ENCODE measurements at places on chromosomes 4 and X.

- peak; percentile 85 for DNase-seq
Measured at GRCh38 chrX:283115-283845, 2.1 kb downstream of the PLCXD1 start.

GRCh38 chr4:85527815-85528214 is 52.9 kb downstream of the ARHGAP24 start:
- no peak for DNase-seq

DNA sequence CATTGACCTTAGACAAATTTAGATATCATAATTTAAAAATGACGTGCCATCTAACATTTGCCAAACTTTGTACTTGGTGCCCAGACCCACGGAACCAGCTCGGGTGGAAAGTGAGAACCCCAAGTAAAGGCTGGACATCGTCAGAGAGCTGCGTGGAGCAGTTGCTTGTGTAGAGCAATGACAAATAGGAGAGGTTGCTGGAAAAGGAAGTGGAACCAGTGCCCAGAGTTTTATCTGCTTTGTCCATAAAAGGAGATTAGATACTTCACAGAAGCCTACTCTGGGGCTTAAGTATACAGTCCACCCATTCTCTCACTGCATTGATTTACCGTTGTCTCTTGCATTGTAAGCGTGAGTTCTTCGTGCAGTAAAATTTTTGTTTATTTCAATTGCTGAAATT is 5.4 kb upstream of the TBC1D1 start:
- no peak for DNase-seq

GRCh38 chr4:8044699-8045098 is 105.0 kb upstream of the AFAP1 start:
- DNase-seq = no peak

DNA sequence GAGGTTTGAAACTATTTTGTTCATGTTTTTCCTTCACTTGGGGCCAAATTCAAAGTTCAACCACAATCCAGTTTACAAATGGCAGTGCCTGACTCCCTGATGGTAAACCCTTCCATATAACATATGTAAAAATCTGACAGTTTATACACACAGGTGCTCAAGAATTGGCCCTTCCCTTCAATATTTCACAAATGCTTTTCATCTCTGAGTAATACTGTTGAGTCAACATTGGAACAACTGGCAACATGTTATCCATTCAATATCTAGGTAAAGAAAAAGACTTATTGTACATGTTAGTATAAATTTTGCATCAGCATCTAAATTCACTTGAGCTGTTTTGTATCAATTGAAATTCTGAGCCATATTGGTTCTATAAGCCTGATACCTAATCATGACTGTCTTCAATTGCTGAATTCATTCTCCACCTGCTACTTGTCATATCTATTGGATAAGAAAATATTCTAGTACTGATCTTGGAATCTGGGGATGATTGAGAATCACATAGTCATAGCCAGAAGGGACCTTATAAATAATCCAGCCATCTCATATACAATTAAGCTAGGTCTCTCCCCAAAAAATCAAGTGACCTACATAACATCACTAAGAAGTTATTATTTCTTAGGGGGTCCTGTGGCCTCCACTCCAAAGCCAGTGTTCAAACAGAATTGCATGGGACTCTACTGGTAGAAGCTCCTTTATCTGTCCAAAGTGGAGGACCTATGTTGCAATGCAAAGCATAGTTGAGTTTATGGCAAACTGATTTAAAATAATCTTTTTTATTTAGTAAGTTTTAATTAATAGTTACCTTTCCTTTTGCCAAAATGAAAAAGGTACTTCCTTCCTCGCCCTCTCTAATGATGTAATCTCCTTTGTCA is 61.9 kb downstream of the PRKG2 start:
- DNase-seq = no peak

DNA sequence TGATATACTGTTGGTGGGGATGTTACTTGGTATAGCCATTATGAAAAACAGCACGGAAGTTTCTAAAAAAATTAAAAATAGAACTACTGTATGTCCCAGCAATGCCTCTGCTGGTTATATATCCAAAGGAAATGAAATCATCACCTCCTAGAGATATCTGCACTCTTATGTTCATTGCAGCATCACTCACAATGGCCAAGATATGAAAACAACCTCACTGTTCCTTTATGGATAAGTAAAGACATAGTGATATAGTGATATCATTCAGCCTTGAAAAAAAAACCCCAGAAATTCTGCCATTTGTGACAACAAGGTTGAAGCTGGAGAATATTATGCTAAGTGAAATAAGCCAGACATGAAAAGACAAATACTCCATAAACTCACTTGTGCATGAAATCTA is 543.8 kb upstream of the SLIT2 start:
- no peak for DNase-seq

DNA sequence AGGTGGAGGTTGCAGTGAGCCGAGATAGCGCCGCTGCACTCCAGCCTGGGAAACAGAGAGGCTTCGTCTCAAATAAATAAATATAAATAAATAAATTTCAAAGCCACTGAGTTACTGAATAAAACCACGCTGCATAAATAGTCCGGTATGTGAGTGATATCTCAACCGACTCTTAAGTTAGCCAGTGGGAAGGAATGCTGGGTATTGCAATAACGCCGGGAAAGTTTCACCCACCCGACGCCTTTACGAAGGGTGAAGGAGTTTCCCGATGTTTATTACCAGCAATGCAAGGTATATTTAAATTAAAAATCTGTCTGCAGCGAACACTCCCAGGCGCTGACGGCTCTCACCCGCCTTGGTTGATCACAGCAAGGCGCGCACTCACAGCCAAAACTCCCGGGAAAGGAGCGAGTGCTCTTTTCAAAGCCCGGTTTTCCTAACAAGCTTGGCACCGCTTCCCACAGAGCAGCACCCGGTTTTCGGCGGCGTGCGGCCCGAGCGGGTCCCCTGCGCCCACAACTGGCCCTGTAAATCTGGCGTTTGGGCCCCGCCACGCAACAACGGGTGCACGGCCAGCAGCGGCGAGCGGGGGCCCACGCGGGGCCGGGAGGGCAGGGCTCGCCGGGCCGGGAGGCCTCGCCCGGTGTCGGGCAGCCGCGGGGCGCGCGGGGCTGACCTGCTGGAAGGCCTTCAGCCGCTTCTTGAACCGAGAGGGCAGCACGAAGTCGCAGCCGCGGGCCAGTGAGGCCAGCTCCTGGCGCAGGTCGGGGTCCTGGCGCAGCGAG is 13.7 kb downstream of the PPP2R3B start:
- DNase-seq = no peak

- DNase-seq = no peak
Measured at GRCh38 chrX:48695925-48696300, 621 bp upstream of the SUV39H1 start.
